Fibroblast of the conjunctiva (primary cell): ENCODE measurements at places on chromosomes 2 and 18.
A peak's percentile ranks its signal among the peaks of the same experiment; 100 is the strongest.

- no peak for DNase-seq
These were observed 51.4 kb downstream of the KIF5C start for GRCh38 chr2:148926291-148926961.

- DNase-seq = no peak
These were observed 2.0 kb downstream of the IGFBP2 start for GRCh38 chr2:216635171-216635570.

GRCh38 chr2:173357346-173357745, 2.7 kb downstream of the CDCA7 start:
- no peak for DNase-seq

DNA sequence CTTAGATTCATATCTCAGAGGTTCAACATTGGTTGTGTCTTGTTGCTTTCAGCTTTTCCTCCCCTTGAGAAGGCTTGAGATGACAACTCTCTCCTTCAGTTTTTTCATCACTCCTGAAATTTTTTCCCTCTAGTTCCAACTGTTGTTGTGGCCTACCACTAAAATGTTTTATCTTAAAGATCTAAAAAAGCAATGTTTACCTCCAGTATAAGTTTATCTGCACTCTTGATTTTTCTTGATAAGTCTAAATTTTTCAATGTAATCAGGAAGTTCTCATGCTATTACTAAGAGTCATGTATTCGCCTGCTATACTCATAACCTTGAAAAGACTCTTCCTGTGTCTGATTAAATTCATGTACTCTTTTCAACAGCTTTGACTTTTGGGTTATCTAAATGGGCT, 366.3 kb upstream of the TFPI start:
- no peak for DNase-seq

GRCh38 chr2:124534028-124534427, 508.9 kb downstream of the CNTNAP5 start:
- no peak for DNase-seq

DNA sequence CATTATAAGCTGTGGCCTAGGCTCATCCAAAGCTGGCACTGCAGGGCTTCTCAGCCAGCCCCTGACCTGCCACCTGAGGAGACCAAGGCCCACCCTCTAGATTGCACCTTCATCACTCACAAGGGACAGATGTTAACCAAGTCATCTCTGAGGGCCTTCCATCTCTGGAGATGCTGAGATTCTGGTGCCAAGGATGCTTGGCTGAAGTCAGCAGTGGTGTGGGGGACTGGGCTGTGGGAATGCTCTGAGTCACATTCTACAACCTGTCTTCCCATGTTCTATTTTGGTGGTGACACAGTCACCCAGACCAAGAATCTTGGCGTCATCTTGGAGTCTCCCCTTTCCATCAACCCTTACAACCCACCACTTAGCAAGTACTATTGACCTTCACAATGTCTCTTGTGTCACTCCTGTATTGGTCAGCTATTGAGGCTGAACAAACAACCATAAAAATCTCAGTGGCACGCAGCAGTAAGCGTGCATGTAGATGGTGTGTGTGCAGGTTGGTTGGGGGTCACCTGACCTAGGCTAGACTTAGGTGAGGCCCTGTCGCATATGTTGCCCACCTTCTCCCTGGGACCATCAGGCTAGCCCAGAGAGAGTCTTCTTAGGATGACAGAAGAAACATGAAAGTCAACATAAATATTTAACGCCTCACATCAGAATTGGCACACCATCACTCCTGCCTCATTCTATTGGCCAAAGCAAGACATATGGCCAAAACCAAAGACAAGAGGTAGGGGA, 135.0 kb downstream of the SMAD7 start:
- no peak for DNase-seq

DNA sequence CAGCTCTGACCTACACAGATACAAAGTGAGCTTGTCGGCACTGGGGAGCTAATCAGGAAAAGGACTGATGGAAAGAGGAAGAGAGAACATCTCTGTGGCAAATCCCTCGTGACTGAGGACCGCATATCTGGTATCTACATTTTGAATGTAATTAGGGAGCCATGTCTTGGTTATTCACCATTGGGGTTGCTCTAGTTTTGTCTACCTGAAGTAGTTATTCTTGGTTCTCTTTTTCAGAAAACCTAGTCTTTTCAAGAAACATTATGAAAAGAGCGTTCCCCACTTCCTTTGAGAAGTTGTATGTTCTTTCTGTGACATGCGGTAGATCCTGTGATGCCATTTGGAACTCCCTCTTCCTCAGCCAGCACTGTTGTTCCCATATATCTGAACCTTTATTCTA, 104.4 kb downstream of the DOCK10 start:
- no peak for DNase-seq

- no peak for DNase-seq
These were observed 37.5 kb downstream of the ANXA4 start for GRCh38 chr2:69779258-69780001.

GRCh38 chr2:199739413-199740110, 111.4 kb downstream of the FTCDNL1 start:
- DNase-seq = peak; percentile 39

- peak; percentile 32 for DNase-seq
These were observed 166.0 kb upstream of the STK17B start for GRCh38 chr2:196337208-196337953.

- DNase-seq = no peak
These were observed 334.1 kb downstream of the GBX2 start for GRCh38 chr2:235833971-235834620.

GRCh38 chr2:28451793-28452533, 43.9 kb upstream of the PLB1 start:
- DNase-seq = no peak

DNA sequence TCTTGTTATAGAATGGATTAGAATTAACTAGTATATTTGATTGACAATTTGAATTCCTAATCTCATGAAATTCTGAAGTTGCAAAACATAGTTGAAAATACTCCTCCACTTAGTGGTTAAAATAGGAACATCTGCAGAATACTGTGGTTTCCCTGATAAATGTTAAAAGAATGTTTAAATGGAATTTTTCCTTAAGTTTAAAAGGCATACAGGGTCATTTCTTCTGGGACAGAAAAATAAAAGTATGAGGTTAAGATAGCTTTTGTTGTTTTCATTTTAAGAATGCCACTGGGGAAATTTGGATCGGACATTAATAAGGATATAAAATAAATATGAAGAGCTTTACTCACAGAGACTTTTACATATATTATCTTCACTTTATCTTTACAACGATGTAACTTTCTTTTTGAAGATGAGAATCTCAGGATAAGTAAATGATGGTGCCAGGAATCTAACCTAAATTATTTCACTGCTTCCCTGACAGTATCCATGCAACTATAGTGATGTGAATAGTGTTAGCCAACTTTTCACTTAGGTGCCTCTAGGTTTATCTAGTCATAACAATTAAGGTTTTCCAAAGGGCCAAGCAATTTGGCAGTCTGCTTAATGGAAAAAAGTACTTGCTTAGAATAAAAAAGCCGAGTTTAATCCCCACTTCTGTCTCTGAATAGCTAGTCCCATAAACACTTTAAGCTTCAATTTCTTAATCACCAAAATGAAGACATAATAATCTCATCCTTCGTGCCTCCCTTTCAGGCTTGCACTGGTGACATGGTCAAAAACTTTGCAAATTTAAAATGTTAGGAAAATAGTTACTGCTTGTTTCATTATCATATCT, 151.8 kb upstream of the STK17B start:
- DNase-seq = no peak

DNA sequence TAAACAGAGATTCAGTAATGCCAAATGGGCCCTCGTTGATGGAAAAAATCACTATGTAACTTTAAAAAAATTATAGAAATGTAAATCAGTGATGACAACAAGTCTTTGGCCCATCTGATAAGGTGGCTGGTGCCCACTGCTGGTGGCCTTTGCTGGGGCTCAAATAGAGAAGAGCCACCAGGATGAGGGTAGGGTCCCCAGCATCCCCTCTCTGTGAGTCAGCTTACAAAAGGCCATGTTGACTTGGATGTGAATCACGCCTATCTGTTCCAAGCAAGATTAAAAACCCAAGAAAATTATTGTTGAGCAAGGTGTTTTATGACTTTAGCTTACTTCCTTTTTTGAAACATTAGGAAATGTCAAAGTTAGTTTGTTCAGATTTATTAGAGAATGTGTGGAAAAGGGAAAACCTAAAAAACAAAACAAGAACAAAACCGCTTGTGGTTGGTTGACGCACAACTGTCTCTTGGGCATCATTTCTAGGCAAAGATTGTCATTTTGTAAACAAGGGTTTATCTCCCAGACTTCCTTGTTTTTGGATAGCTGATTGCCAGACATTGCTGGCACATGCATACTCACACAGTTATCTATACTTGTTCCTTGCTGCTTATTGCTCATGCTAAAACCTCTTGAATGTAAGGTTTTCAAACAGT, 53.7 kb upstream of the ZNF396 start:
- DNase-seq = no peak
